ENCODE measurements at places on chromosomes 2 and 18.

DNA sequence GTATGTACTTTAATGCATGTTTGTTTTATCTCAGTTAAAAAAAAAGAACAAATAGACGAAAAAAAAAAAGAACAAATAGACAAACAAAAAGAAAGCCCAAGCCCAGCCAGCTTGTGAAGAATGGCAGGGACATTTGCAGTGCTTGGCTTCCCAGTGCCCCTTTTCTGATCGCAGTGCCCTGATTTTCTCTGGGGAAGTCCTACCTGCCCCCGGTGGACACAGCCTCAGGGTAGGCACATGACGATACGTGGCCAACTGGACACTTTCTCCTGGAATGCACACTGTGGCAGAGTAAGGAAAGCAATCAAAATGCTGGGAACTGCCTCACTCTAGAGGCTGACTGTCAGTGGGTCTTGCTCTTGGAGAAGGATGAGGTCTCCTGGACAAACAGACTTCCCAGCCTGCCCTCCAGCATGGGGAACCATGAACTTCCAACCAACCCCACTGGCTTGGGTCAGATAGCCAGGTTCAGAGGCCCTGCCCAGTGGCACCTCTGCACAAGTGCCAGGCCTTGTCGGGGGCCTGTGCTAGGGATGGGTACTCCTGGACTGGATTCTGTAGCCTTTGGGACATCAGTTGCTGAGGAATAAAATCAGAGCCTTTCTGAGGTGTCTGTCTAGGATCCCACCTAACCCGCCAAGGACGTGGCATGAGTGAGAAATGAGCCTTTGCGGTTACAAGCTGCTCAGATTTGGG is 76.7 kb downstream of the INHBB start:
- no peak overlapping the region for H3K4me3 ChIP-seq
- H3K27me3 ChIP-seq, result no peaks in the 10 kb centered on the region
- no peaks in the 10 kb centered on the region for H3K36me3 ChIP-seq
- no peaks in the 10 kb centered on the region for H3K4me1 ChIP-seq

DNA sequence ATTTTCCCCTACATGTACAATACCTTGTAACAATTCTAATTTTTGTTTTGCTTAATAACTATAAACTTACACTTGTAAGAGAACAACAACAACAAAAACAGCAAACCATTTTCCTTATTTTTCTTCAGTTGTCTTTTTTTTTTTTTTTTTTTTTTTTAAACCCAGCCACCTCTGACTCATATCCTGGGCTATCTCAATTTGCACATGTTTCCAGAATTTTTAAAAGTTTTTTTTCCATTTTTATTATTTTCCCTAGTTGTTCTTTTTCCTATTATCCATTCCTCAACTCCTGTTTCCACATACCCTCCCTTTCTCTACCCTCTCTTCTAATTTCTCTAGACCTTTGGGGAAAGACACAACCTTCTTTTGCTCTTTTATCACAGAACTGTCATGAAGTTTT is 112.5 kb downstream of the EFEMP1 start:
- DNase-seq, result no peak
- no peak overlapping the region for H3K4me3 ChIP-seq
- no peaks in the 10 kb centered on the region for H3K27me3 ChIP-seq
- no peaks in the 10 kb centered on the region for H3K4me1 ChIP-seq
- H3K27ac ChIP-seq, result no peak overlapping the region
- no peaks in the 10 kb centered on the region for H3K36me3 ChIP-seq

GRCh38 chr2:128901572-128902391 is 583.1 kb upstream of the HS6ST1 start:
- no peaks in the 10 kb centered on the region for H3K27me3 ChIP-seq
- no peaks in the 10 kb centered on the region for H3K36me3 ChIP-seq
- no peak for DNase-seq
- no peak overlapping the region for H3K4me3 ChIP-seq

DNA sequence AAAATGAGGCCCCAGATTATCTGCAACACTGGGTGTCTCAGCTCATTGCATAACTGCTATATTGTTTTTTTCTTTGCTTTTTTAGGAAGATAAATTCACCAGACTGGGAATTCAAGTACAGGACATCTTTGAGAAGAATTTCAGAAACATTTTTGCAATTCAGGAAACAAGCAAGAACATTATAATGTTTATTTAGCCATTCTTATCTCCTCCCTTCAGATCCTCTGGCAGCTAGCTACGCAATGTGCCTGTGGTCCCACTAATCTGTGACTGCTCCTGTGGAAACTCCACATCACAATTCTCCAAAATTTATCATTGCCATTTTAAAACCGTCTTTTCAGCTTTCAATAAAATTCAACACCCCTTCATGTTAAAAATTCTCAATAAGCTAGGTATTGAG is 126.8 kb downstream of the SP100 start:
- DNase-seq, result no peak
- no peaks in the 10 kb centered on the region for H3K27me3 ChIP-seq
- no peak overlapping the region for H3K4me3 ChIP-seq
- no peak overlapping the region for H3K27ac ChIP-seq

GRCh38 chr2:143759455-143759854 is 630.2 kb downstream of the ARHGAP15 start:
- H3K4me3 ChIP-seq, result no peak overlapping the region
- H3K27me3 ChIP-seq, result no peaks in the 10 kb centered on the region
- H3K27ac ChIP-seq, result no peak overlapping the region

GRCh38 chr2:157933160-157933920 is 57.2 kb upstream of the ACVR1 start:
- no peak overlapping the region for H3K4me3 ChIP-seq
- H3K27me3 ChIP-seq, result peaks cover 3% of the 10 kb centered on the region
- H3K4me1 ChIP-seq, result no peaks in the 10 kb centered on the region
- no peak for DNase-seq
- no peak overlapping the region for H3K27ac ChIP-seq

GRCh38 chr2:179044500-179044899 is 5.4 kb downstream of the CCDC141 start:
- H3K27me3 ChIP-seq, result no peaks in the 10 kb centered on the region
- H3K36me3 ChIP-seq, result peaks cover 3% of the 10 kb centered on the region
- peaks cover 50% of the 10 kb centered on the region for H3K4me1 ChIP-seq
- H3K4me3 ChIP-seq, result peak overlapping the region; percentile 66
- H3K27ac ChIP-seq, result peak overlapping the region; percentile 56
- DNase-seq, result no peak

DNA sequence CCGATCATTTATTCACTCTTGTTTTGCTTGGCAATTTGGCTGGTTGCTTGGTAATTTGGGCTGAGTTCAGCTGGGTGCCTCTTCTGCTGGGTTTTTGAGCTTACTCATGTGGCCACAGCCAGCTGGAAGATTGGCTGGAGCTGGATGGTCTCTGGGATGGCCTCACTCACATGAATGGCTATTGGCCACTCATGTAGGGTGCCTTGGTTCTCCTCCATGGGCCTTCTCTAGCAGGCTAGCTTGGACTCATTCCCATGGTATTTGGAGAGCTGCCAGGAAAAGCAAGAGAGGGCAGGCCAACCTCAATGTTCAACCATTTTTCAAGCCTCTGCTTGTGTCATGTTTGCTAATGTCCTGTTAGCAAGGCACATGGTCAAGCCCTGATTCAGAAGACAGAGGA is 16.9 kb downstream of the ZAP70 start:
- no peak for DNase-seq
- peaks cover 15% of the 10 kb centered on the region for H3K4me1 ChIP-seq
- H3K27ac ChIP-seq, result no peak overlapping the region
- peaks cover 92% of the 10 kb centered on the region for H3K36me3 ChIP-seq
- no peaks in the 10 kb centered on the region for H3K27me3 ChIP-seq
- no peak overlapping the region for H3K4me3 ChIP-seq

- DNase-seq, result no peak
- H3K36me3 ChIP-seq, result no peaks in the 10 kb centered on the region
- no peaks in the 10 kb centered on the region for H3K27me3 ChIP-seq
- no peak overlapping the region for H3K27ac ChIP-seq
- H3K4me1 ChIP-seq, result no peaks in the 10 kb centered on the region
Measured at GRCh38 chr2:181430406-181431118, 26.6 kb upstream of the ITGA4 start.

DNA sequence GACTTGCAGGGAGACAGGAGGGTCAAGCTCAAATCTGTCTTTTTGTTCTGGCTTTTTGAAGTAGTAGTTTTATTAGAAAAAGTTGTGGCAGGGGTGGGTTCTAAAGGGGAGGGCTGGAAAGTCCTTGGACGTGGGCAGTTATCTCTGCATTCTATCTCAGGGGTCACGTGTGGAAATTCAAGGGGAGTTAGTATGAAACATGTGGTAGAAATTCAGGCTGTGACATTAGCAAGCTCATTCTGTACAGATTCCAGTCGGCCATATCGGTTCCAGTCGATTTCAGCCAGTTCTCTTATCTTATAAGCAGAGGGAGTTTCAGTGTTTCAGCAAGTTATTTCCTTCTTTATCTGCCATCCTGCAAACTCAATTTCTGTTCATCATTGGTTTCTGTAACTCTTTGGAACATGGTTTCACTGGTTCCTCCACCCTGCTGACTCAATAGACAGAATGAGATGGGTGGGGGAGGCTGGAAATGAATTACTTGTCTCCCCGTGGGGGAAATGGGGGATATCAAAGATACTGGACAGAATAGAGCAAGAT is 53.0 kb downstream of the RAB27B start:
- H3K27ac ChIP-seq, result no peak overlapping the region
- H3K4me1 ChIP-seq, result no peaks in the 10 kb centered on the region
- DNase-seq, result no peak
- no peaks in the 10 kb centered on the region for H3K27me3 ChIP-seq
- no peaks in the 10 kb centered on the region for H3K36me3 ChIP-seq

DNA sequence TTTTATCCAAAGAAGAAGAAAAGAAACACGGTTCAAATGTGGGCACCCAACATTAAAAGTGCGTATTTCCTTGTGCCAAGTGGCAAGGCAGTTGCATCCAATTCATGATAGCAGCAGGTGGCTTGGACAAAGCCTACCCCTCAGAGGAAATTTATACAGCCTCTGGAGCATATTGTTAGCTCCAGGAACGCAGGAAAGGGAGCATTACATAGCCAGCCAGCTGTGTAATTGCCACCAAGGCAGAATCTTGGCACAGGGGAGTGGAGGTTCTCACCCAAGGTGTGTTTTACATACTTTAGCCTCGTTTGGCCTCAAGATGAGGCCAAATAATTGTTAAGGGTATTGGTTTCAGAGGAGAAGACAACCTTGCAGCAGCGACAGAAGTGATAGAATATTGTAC is 526.9 kb downstream of the TMEM182 start:
- DNase-seq, result no peak
- H3K27ac ChIP-seq, result no peak overlapping the region
- no peaks in the 10 kb centered on the region for H3K4me1 ChIP-seq
- no peaks in the 10 kb centered on the region for H3K36me3 ChIP-seq
- no peaks in the 10 kb centered on the region for H3K27me3 ChIP-seq

GRCh38 chr18:36653870-36654269 is 174.9 kb downstream of the TPGS2 start:
- no peak overlapping the region for H3K4me3 ChIP-seq
- no peak overlapping the region for H3K27ac ChIP-seq
- H3K36me3 ChIP-seq, result no peaks in the 10 kb centered on the region
- no peak for DNase-seq

GRCh38 chr2:175152242-175152641 is 15.8 kb downstream of the ATF2 start:
- peaks cover 17% of the 10 kb centered on the region for H3K4me1 ChIP-seq
- peaks cover 21% of the 10 kb centered on the region for H3K36me3 ChIP-seq
- no peak overlapping the region for H3K4me3 ChIP-seq
- no peak for DNase-seq
- no peak overlapping the region for H3K27ac ChIP-seq

- no peaks in the 10 kb centered on the region for H3K27me3 ChIP-seq
- peak; percentile 73 for DNase-seq
- H3K27ac ChIP-seq, result peak overlapping the region; percentile 83
- H3K4me3 ChIP-seq, result peak overlapping the region; percentile 55
- peaks cover 17% of the 10 kb centered on the region for H3K36me3 ChIP-seq
- peaks cover 72% of the 10 kb centered on the region for H3K4me1 ChIP-seq
Measured at GRCh38 chr2:174607989-174608865, 10.6 kb upstream of the WIPF1 start.

DNA sequence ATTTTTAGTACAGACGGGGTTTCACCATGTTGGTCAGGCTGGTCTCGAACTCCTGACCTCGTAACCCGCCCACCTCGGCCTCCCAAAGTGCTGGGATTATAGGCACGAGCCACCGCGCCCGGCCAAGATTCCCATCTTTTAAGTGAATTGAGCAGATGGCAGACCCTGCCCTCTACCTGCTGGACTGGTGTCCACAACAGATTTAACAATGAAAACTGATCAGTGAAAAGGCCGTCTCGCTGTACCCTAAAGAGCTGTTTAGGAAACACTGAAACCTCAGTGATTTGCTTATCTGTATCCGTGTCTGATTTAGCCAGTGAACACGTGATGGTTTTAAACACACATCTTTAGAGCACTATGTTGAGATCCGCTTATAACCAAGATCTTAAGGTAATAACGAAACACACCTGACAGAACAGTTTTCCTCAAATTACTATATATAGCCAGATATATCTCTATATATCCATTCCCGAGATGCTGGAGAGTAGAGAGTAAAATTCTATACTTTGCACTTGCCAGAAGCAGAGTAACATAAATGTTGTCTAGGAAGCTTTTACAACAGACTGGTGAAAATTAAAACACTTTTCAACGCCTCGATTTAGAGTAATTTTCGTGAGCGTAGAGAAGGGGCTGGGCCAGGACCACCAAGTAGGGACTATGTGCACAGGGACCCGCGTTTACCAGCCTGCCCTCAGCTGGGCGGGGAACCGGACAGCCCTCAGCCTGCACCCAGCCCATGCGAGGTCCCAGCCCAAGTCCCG is 594 bp downstream of the FAM161A start:
- H3K36me3 ChIP-seq, result no peaks in the 10 kb centered on the region
- peak; percentile 9 for DNase-seq
- no peaks in the 10 kb centered on the region for H3K27me3 ChIP-seq
- peak overlapping the region; percentile 79 for H3K27ac ChIP-seq

DNA sequence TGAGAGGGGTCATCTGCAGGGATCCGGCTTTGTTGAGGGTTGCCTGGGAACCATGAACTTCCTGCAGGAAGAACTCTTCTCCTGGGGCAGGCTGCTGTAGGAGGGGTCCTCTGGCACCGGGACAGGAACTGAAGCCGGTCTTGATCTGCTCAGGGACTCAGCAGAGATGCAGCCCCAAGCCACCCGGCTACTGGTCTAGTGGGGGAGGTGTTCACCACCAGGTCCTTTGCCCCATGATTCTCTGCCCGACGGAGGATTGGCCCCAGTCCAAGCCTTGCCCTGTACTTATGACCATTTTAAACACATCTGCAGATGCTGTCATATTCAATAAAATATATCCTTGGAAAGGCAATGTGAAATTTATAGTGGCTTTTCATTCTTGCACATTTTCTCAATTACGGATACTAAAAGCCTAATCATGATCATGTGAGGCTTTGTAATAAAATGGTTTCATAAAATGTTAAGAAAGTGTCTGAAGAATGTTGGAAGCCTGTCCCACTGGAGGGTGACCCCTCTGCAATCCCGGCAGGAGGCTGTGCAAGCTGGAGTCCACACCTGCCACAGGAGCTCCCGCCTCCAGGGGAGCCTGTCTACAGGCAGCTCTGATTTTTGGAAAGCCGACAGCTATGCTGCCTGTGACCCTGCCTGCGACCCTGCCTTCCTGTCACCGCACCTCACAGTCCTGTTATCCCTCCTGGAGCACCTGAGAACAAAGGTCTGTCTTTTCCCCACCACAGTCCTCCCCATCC is 98.8 kb upstream of the TAF1B start:
- H3K4me1 ChIP-seq, result peaks cover 4% of the 10 kb centered on the region
- H3K27ac ChIP-seq, result no peak overlapping the region
- H3K4me3 ChIP-seq, result no peak overlapping the region
- H3K36me3 ChIP-seq, result no peaks in the 10 kb centered on the region

Data from CD4-positive, CD25-positive, alpha-beta regulatory T cell (primary cell).